ENCODE measurements at places on chromosomes 1 and 21.

DNA sequence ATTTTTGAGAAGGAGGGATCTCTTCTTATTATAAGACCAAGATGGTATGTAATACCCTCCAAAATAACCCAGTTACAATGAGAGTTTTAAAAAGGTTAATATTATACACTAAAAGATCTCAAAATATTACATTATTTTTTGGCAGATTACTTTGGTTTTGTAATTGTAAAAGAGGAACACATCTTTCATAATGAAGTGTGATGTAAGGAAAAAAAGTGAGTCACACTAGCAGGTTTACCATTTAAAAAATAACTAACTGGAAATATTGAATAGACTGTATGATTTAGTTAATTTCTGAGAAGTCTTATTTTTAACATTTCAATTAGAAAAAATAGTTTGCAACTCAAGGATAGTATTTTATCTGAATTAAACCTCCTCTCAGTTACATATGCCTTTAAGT lies 1.1 kb downstream of the F5 start:
- no peak for DNase-seq

GRCh38 chr1:209729436-209729835 lies 24.8 kb downstream of the HSD11B1 start:
- DNase-seq: no peak

DNA sequence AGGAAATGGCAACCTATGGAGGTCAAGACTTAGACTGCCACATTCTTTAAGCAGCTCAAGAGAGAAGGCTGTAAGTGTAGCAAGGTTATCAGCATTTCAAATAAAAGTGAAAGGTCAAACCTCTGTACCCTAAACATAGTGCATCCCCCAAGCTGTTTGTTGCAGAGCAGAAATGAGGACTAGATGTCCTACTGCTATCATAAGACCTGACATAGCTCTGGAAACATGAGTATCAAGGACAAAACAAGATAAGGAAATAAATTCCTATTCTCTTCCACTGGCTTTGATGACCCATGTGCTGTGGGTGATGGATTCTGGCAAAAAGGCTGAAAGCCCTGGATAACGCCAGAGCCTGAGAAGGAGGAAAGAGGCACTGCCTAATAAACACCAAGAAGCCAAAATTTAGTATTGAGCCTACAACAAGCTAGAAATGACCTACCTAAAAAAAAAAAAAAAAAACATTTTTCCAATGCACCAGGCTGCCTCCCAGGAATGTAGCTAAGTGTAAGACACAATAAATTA lies 35.9 kb downstream of the URB1 start:
- DNase-seq: no peak

- DNase-seq: no peak
Measured at GRCh38 chr1:12578860-12579422, 39.1 kb downstream of the DHRS3 start.

DNA sequence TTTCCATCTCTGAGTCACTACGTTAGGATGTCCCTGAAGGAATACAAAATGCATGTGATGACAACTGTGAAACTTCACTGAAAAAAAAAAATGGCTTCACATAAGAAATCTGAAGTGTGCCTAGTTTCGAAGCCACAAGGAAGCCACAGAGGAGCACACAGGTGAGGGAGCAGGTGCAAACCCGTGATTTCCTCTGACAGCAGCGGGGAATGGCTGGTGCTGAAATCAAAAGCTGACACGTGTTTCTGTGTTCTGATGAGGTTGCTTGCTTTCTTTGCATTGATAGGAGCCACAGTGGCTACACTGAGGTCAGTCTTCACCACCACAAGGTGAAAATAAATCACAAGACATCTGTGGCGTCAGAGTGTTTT lies 105.7 kb upstream of the TLR5 start:
- no peak for DNase-seq

DNA sequence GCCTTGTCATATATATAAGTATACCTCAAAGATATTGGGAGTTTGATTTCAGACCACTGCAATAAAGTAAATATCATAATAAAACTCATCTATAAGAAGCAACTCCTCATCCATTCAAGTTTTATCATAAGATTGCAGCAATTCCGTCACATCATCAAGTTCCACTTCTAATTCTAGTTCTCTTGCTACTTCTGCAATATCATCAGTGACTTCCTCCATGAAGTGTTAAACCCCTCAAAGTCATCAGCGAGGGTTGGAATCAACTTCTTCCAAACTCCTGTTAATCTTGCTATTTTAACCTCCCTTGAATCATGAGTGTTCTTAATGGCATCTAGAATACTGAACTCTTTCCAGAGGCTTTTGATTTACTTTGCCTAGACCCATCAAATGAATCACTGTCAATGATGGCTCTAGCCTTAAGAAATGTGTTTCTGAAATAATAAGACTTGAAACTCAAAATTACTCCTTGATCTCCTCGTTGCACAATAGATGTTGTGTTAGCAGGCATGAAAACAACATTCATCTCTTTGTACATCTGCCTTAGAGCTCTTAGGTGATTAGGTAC lies 88.3 kb downstream of the RPE65 start:
- peak; percentile 43 for DNase-seq
